ENCODE measurements at places on chromosomes 7 and 10. TPM values are rescaled to one million over a fixed set of nuclear protein-coding genes. Genes with fewer than 3 reads are reported as not detected.

Gene CNPY1
- 0.30 TPM for total RNA-seq

DNA sequence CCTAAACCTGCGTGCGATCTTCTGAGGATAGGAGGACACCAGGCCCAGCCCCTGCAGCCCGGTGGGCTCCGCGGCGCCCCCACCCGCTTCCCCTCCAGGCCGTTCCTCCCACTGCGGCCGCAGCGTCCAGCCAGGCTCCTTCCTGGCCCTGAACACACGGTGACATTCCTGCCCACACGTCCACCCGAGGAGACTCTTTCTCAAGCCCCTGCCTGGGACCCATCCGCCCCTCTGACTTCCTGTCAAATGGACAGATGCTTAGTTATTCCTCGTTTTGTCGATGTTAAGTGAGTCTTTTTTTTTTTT, 32.4 kb upstream of the RNF32 start:
- peak overlapping the region; percentile 22 for H3K4me3 ChIP-seq
- no peaks in the 10 kb centered on the region for H3K4me1 ChIP-seq
- H3K36me3 ChIP-seq, result peaks cover 3% of the 10 kb centered on the region
- no peaks in the 10 kb centered on the region for H3K27me3 ChIP-seq

DNA sequence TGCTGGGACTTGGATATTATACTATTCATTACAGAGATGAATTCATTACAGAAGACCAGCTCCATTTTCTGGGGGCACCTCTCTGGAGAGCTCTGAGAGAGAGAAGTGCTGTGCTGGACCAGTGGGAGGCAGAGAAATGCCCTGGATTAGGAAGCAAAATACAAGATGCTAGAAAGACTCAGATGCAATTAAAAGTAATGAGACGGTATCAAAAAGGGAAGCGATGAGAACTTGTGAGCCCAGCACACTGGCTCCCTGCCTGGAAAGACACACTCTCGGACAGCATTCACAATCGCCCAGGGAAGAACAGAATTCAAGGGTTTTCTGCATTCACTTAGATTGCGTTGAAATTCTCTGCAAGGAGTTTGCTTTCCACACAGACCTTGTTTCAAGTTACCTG, 3.5 kb upstream of the FRAT2 start:
- peaks cover 8% of the 10 kb centered on the region for H3K4me1 ChIP-seq
- no peak for DNase-seq
- H3K27me3 ChIP-seq, result no peaks in the 10 kb centered on the region
- no peak overlapping the region for H3K4me3 ChIP-seq

DNA sequence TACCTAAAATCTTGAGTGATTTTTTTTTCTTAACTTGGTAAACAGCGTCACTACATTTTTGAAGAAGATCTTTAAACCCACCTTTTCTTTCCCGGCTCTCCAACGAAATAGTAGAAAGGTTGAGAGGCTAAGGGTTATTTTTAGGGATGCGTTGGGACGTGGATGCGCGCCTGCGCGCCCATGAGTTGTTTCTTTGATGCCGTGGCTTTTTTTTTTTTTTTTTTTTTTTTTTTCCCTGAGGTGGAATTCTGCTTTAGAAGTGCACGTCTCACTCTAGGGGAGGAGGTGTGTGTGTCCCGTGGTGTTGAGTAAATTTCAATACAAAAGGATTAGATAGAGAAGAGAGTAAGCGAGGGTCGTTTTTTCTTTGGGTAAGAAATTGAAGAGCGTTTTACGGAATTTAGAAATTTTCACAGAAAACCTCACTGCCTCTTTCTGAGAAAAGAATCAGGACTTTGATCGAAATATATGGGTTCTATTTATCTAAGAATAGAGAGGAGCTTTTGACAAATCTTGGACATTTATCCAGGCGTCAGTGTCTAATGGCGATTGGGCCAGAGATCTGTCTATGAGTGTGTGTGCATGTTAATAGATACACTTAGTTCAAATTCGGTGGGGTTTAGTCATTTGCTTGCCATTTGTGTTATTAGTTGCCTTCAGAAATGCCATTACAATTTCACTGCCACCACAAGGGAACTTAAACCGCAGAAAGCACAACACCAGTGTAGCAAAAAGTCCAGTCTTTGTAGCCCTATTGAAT, 1.2 kb upstream of the SP8 start:
- H3K27me3 ChIP-seq, result peaks cover 98% of the 10 kb centered on the region
- H3K4me3 ChIP-seq, result no peak overlapping the region
- DNase-seq, result no peak
- H3K4me1 ChIP-seq, result peaks cover 22% of the 10 kb centered on the region
- no peaks in the 10 kb centered on the region for H3K36me3 ChIP-seq

DNA sequence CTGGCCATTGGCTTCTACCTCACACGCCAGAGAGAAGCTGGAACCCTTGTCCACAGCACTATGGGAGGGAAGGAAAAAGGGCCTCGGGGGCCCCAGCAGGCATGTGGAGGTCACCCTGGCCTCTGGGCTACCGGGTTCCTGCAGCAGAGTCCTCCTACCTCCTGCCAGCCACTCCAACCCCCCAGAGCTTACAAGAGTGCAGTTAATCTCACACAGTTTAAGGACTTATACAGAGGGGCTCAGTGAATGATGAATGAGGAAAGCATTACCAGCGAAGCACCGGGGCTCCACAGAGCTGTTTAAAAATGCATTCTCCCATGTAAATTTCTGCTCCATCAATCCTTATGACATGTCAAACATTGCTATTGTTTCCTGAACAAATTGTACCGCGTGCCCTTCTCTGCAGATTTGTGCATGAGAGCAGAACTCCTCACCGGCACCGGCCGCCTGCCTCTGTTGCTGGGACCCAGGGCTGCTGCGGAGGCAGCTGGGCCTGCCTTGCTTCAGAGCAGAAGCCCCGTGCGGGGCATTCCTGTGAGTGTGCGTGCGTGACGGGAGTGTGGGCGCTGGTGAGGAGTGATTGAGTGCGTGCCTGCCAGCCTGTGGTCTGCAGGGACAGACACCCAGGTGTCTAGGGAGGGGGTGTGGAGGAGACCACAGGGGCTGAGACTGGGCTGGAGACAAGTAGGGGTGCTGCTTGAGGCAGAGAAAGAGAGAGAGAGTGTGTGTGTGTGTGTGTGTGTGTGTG, 52.8 kb downstream of the C10orf105 start:
- H3K4me3 ChIP-seq, result no peak overlapping the region
- H3K4me1 ChIP-seq, result no peaks in the 10 kb centered on the region
- no peaks in the 10 kb centered on the region for H3K27me3 ChIP-seq

- H3K4me1 ChIP-seq, result no peaks in the 10 kb centered on the region
- no peaks in the 10 kb centered on the region for H3K27me3 ChIP-seq
- H3K27ac ChIP-seq, result no peak overlapping the region
Measured at GRCh38 chr10:110448682-110449418, 48.9 kb upstream of the DUSP5 start.

- DNase-seq, result no peak
- H3K4me3 ChIP-seq, result no peak overlapping the region
- no peak overlapping the region for H3K27ac ChIP-seq
- peaks cover 41% of the 10 kb centered on the region for H3K36me3 ChIP-seq
- H3K4me1 ChIP-seq, result peaks cover 22% of the 10 kb centered on the region
- H3K27me3 ChIP-seq, result no peaks in the 10 kb centered on the region
Measured at GRCh38 chr7:2015251-2015871, 217.4 kb downstream of the MAD1L1 start.

DNA sequence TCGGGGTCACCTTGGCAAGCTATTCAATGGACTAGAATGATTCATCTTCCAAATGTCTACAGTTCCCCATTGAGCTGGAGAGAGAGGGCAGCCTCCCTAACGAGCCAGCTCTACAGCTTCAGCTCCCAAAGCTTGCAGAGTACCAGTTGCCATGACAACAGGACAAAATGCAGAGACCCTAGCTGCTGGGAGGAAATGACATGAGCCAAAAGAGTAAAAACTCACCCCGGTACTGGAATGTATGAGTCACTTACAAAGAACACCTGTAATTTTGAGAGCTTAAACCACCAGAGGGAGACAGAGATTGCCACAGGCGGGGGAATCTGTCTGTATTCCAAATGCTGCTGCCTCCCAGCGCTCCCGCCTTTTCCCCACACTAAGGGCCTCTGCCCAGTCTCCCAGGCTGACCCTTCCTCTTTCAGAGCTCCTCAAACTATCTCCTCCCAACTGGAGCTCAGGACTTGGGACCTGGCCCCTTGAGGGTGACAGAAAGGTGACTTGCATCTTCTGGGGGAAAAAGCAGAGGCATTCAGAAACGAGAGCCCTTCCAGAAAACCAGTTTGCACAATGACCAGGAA, 95.5 kb downstream of the CUL2 start:
- peaks cover 9% of the 10 kb centered on the region for H3K4me1 ChIP-seq
- no peak for DNase-seq
- no peaks in the 10 kb centered on the region for H3K36me3 ChIP-seq
- no peaks in the 10 kb centered on the region for H3K27me3 ChIP-seq

- no peaks in the 10 kb centered on the region for H3K36me3 ChIP-seq
- no peaks in the 10 kb centered on the region for H3K4me1 ChIP-seq
- H3K4me3 ChIP-seq, result no peak overlapping the region
- no peak for DNase-seq
- no peak overlapping the region for H3K27ac ChIP-seq
Measured at GRCh38 chr7:149458235-149458634, 2.6 kb downstream of the ZNF777 start.

Gene PRRT4
- 0.78 TPM for total RNA-seq

DNA sequence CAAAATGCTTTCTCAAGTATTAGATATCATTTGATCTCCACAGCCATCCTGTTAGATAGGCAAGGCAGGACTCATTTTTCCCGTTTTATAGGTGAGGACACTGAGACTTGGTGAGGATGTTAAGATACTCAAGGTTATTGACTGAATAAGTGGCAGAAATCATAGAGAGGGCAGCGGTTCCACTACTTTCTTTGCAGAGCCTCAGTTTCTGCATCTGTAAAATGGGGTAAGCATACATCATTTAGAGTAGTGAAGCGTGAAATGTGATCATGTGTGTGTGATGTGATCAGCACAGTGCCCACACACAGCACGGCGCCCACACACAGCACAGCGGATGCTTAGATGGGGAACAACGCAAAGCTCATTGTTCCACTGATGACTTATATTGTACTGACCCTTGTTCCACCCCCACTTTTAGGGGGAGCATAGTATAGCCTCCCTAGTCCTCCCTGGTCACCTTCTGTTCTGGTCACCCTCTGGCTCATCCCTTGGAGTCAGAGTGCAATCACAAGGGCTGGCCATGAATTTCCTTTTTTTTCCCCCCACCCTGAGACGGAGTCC, 10.5 kb downstream of the UBTD1 start:
- H3K36me3 ChIP-seq, result no peaks in the 10 kb centered on the region
- H3K4me1 ChIP-seq, result no peaks in the 10 kb centered on the region
- no peak for DNase-seq
- H3K27ac ChIP-seq, result no peak overlapping the region
- no peaks in the 10 kb centered on the region for H3K27me3 ChIP-seq

DNA sequence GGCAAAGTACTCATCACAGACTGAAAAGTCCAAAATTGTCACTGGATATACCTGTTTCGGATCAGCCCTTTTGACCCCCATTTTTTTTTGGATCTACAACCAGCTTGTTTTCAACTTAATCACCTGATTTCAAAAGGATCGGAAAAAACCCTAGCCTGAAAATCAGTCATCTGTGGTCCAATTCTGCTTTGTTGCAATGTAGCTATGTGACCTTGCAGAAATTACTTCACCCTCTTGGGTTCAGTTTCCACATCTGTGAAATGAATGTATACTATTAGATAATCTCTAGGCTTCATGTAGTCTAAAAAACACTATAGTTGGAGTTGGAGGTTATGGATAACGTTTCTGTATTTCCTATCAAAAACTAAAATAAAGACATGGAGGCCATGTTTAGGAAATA, 37.1 kb downstream of the STEAP4 start:
- no peak for DNase-seq
- H3K27me3 ChIP-seq, result no peaks in the 10 kb centered on the region
- H3K36me3 ChIP-seq, result no peaks in the 10 kb centered on the region
- no peak overlapping the region for H3K27ac ChIP-seq

Gene CPVL
- 17.3 TPM for total RNA-seq

GRCh38 chr7:23246555-23246954, at the start of gene GPNMB:
Gene GPNMB, plus strand, starts transcription at chr7:23246775. Its CDS starts 83 bp downstream, at chr7:23246858.
- H3K4me3 ChIP-seq, result peak within 1 kb of the TSS; percentile 34
- DNase-seq, result peak; percentile 85
- H3K4me1 ChIP-seq, result peaks cover 34% of the 10 kb centered on the region
